Activated CD4-positive, alpha-beta memory T cell treated with anti-CD3 and anti-CD28 coated beads for 36 hours (primary cell): ENCODE measurements at places on chromosomes 2 and 18. TPM values are rescaled to one million over a fixed set of nuclear protein-coding genes. Genes with fewer than 3 reads are reported as not detected.

DNA sequence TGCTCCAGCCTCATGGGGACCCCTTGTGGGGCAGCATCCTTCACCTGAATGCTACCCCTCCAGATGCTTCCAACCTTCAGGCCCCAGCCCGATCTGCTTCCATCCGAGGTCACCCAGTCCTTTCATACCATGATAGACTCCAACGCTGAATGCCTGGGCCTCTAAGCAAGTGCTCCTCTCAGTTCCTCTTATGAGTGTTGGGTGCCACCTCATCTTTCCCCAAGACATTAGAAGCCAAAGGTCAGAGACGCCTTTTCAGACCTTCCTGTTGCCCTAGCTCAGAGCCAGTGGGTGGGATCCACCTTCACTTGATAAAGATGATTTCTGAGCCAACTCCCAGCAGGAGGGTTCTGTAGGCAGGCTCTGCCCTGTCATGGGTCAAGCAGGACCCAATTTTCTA lies 174.5 kb upstream of the MGAT5 start:
- DNase-seq, result no peak

DNA sequence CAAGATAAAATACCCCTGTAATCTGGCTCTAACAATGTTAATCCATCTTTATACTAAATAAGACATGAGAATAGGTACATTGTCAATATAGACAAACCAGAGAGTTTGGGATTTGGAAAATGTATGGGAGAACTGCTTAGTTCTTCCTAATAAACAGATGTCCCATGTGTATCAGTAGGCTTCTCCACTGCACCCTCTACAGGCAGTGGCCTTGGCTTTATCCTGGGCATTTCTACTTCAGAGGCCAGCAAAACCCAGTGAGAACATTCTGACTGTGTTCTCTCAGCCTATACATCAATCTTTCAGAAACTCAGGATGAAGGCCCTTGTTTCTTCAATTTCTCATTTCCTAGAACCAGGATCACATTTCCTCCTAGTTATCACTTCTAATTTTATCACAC lies 1167.5 kb upstream of the ACVR2A start:
- DNase-seq, result no peak

Gene GPR45
- not detected for total RNA-seq

GRCh38 chr18:36457683-36458082 lies 160.2 kb downstream of the FHOD3 start:
- DNase-seq, result no peak

DNA sequence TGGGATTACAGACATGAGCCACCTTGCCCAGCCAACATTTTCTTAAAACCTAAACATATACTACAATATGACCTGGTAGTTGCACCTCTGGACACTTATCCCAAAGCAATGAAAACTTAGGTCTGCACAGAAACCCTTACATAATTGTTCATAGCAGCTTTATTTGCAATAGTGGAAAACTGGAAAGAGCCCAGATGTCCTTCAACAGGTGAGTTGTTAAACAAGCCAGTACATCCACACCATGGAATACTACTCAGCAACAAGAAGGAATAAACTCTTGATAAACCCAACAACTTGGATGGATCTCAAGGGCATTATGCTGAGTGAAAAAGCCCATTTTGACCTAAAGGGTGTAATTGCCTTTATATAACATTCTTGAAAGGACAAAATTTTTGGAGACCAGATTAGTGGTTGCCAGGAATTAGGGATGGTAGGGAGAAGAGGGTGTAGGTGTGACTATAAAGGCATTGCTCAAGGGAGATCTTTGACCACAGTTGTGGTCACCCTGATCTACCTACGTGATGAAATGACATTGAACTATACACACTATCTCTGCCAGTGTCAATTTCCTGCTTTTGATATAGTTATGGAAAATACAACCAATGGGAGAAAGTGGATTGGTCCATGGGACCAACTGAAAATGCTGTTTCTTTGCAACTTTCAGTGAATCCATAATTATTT lies 11.9 kb upstream of the AMMECR1L start:
- DNase-seq, result no peak

DNA sequence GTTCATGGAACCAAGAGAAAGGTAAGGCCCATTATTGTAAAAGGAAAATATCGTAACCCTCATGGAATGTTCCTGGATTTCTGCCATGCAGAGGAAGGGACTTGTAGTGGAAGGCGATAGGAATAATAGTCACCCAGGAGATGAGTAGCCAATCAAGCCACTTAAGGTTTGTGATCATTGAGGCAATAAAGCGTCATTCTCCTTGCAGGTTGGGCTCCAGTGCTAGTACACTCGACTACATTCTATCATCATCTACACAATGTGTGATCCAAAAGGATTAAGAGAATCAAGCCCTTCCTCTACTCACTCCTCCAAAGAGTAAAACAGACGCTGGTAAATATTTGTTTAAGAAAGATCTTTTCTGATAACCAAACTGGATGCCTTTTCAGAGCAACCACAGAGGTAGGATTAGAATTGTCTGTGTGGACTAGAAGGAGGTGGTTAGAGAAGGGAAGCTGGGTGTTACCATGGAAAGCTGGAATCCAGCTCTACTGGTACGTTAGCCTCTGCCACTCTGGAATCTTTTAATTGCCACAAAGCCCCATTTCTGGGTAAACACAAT lies 245.7 kb downstream of the IKZF2 start:
- DNase-seq, result no peak

DNA sequence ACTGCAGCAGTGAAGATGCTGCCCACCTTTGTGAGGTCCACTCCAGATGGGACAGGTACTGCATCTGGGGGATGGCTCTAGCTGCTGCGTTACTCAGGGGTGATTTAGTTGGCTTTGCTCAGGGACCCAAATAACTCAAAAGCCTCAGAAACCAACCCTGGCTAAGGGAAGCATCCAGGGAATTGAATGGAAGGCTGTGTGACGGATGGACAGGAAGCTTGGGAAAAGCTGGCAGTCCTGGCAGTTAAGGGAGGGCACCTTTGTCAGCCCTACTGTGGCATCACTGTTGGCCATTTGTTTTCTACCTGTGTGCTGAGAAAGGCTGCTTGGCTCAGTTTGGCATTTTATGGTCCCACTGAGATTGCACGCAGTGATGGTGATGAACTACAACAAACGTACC lies 20.5 kb downstream of the HK2 start:
- no peak for DNase-seq

DNA sequence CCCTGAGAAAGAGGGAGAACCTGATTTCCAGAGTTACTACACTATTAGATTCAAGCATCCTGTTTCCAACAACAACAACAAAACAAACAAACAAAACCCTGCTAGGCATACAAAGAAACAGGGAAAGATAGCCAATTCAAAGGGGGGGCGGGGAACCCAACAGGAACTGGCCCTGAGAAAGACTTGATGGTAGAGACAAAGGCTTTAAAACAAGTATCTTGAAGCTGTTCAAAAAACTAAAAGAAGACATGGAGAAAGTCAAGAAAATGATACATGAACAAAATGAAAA lies 147.1 kb downstream of the THADA start:
- no peak for DNase-seq

GRCh38 chr18:50277942-50278341 lies 3.4 kb downstream of the MBD1 start:
- DNase-seq, result no peak

- DNase-seq, result no peak
Measured at GRCh38 chr2:198476007-198476406, 671.6 kb downstream of the PLCL1 start.

DNA sequence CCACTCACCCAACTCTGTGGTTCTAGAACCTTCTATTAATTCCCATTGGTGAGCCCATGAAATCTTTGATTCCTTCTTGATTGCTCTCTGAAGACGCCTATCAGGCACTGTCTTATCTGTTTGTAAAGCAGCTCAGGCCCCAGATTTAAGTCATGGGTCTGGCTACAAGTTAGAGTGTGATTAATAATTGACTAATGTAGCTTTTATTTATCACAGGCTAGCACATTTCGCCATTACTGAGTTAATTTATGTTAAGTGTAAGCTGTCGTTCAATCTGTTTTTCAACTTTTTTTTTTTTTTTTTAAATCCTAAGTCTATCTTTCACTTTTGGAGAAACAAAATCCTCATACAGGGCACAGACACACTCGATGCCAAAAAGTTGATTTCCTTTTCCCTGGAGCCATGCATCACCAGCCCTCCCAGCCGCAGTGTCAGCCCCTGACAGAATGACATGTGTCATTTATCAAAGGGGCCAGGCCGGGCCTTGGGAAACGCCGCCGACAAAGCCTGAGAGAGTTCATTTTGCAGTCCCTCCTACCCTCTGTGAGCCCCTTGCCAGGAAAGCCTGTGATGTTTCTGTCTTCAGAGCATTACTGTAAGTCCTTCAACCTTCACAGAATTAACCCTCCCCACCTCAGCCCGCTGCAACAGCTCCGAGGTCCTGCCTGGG lies 15.8 kb downstream of the TSHZ1 start:
- DNase-seq, result no peak

DNA sequence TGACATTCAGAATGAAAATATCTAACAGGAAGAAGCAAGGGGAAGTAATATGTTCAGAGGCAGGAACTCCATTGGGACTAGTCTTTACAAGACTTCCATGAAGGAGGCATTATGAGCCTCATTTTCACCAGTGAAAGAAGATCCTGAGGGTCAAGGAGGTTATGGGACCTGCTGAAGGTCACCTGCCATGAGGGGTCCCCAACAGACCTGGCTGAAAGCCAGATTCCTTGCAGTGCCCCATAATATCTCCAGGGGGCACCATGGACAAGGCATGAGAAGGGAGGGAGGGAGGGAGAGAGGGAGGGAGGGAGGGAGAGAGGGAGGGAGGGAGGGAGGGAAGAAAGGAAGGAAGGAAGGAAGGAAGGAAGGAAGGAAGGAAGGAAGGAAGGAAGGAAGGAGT lies 27.9 kb downstream of the XDH start:
- DNase-seq, result no peak

Gene KCNS3
- 0.19 TPM for total RNA-seq

DNA sequence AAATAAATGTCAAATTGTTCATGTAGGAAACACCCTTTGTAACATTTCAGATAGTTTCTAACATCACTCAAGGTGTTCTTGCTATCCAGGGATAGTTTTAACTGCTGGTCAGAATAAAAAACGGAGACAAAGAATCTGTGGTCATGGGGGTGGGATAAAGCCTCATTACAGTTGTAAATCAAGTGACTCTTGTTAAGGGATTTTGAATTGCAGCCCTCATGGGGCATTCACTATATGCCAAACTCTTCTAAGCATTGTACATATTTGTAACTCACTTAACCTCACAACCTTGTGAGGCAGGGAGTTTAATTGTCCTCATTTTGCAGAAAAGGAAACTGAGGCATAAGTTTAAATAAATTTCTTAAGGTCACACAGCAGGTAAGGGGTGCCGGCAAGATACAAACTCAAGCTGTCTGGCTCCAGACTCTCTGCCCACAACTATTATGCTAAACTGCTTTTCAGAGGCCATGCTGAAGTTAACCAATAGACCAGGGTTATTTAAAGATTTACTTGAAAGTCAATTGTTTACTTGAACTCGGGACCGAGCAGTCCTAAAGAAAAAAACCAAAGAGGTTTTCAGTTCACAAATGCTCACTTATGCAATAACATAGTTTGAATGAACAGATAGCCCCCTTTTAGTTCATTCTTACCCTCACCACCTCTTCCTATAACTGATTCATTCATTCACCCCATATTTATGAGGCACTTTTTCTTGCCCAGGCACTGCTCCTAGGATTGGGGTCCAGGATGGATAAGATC lies 121.6 kb upstream of the FZD5 start:
- DNase-seq, result no peak

Gene CGREF1
- 2.9 TPM for total RNA-seq

DNA sequence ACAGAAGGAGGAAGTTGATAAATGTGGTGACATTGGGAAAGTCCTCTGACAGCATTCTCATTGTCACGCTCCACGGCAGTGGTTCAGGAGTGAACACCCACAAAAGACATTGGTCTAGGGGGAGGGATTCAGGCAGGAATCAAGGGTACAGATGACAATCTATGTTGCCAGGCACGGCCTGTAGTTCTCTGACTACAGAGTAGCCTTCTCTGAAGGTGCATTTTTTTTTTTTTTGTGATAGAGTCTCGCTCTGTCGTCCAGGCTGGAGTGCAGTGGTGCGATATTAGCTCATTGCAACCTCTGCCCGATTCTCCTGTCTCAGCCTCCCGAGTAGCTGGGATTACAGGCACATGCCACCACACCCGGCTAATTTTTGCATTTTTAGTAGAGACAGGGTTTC lies 7.4 kb upstream of the MOB1A start:
- peak; percentile 77 for DNase-seq

DNA sequence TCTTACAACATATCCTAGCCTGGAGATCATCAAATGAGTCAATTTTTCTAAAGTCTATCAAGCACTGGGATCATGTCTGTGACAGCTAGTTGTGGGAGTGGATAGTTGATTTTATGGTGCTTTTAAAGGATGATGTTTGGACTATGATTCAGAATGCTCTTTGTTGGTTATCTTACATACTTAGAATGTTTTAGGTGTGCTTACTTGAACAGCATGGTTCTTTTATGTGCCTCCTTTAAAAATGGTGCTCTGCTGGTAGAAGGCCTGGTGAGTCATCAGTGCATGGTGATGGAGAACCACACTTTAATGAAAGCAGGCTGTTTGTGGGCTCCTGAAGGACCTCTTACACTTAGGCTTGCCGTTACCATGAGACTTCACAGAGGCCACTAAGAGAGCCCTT lies 682.7 kb upstream of the FANCL start:
- no peak for DNase-seq

Gene TXNDC2
- total RNA-seq, result not detected

DNA sequence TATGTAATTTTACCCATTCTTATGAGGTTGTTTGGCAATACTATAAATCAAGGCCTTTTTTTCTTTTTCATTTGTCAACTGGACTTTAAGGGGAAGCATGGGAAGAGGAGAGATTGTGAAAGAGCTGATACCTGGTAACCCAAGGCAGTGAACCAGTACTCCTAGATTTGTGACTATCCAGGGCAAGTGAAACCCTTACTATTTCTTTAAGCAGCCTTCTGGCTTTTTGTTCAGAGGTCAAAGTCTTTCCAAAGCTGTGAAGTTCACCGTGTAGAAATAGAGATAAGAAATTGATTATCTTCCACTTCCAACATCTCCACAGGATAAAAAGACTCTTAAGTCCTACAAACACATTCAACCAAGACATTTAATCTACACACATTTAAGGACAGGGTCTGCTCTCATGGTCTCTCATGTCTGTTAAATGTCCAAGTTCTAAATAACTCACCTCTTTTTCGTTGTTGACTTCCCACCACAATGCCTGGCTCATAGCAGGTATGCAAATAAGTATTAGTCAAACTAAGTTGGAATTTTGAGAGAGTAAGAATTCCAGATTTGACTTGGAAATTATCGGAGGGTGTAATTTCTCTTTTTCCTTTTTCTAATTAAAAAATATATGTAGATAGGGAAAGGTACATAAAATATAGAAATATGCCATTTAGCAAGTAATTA lies 485.8 kb downstream of the STK39 start:
- no peak for DNase-seq
